ENCODE measurements at places on chromosomes 3 and 15.

GRCh38 chr3:25023876-25024275 is 404.2 kb upstream of the RARB start:
- DNase-seq: no peak

DNA sequence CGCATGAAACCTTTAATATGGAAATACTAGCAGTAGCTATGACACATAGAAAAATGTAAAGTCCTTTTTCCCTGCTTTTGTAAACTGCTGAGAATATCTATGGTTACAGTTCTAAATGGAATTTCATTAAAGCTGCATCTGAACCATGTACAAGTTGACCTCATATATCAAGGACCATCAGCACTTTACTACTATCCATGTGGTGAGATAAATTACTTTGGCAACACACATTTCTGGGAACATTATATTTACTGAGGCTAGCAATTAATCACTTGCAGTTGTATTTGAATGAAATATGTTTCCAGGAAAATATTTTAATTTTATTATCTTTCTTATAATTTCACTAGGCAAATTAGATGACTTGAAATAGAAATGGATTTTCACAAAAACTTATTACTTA is 545.5 kb downstream of the NAALADL2 start:
- no peak for DNase-seq

DNA sequence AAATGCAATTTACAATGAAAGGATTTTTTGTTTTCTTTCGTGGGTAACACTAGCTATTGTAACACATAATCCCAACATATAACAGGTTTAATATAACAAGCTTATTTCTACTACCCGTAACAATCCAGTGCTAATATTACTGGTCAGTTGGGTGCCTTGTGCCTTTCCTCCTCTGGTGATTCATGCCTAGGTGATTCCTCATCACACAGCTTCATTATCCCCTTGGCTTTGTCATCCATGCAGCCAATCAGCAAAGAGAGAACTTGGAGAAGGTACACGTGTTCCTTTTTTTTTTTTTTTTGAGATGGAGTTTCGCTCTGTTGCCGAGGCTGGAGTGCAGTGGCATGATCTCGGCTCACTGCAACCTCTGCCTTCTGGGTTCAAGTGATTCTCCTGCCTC is 30.7 kb downstream of the CHST14 start:
- DNase-seq: no peak

GRCh38 chr3:55160241-55160983 is 232.6 kb upstream of the LRTM1 start:
- no peak for DNase-seq

DNA sequence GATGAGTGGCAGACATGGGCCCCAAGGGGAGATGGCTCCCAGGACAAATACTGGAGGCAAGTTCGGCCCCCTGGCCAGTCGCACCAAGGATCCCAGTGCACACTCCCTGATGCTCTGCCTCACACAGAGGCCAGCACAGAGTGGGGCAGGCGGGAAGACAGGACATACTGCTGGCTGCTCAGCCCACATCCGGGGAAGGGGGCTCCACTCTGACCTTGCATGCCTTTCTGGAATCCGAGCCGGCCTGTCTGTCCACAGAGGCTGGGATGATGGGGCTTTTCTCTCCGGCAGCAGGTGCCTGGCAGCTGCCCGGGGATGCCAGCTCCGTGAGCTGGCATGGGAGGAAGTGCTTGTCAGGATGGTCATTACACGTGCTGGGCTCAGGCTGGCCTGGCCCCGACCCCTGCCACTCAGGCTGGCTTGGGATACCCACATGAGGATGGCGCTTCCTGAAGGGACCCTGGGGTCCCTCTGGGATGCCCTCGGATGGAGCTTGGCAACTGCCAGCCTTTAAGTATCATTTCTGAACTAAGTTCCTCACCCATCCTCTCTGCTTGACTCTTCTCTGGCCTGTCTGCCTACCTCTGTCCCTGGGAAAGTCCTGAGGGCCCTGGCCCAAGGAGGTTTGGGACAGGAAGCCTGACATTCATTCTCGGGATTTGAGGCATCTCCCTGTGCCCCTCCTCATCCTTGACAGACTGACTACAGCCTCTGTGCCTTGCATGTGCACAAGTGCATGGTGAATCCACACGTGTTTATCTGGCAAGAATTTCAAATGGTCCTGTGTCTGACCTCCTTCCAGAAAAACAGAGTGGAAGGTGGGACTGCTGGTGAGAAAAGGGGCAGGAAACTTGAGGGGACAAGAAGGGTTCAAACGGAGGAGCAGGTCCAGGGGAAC is 46.5 kb downstream of the EXOG start:
- DNase-seq: peak; percentile 81

- DNase-seq: no peak
Observed at GRCh38 chr3:105791131-105791530, 77.7 kb downstream of the CBLB start.

- DNase-seq: no peak
Observed at GRCh38 chr15:82935382-82935781, 17.1 kb downstream of the HOMER2 start.

DNA sequence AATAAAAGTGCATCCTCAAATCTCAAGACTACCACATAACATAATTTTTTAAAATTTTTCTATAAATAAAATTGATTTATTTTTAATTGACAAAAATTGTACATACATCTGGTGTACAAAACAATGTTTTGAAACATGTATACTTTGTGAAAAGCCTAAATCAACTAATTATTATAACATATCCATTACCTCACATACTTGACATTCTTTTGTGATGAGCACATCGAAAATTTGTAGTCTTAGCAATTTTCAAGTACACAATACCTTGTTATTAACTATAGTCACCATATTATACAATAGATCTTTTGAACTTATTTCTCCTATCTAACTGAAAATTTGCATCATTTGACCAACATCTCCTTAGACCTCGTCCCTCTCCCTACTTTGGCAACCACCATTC is 7.9 kb upstream of the WNT5A start:
- DNase-seq: no peak

- DNase-seq: no peak
Observed at GRCh38 chr3:185865247-185865646, 40.4 kb upstream of the IGF2BP2 start.

DNA sequence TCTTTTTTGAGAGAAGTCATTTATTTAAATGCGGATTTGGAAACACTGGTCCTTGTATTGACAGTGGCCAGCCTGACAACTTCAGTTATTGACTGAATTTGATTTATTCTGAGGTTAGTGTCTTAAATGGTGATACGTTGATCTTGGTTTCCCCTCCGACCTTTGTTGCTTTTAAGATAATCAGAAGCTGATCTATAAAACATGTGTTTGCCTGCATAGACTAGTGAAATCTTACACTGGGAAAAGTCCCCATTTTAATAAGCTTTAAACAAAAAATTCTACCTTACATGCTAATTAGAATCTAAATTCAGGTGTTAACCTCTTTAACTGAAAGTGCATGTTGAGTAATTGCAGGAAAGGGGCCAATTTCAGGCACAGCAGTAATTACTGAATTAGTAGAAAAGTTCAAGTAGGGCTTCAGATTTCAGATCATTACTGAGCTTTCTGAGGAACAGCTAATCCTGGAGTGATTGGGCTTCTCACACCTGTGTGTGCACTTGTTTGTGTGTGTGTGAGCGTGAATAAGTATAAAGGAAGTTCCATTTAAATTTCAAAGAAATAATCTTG is 221.4 kb downstream of the SOX2 start:
- no peak for DNase-seq

- DNase-seq: no peak
Observed at GRCh38 chr3:5466065-5466464, 278.6 kb downstream of the EDEM1 start.

DNA sequence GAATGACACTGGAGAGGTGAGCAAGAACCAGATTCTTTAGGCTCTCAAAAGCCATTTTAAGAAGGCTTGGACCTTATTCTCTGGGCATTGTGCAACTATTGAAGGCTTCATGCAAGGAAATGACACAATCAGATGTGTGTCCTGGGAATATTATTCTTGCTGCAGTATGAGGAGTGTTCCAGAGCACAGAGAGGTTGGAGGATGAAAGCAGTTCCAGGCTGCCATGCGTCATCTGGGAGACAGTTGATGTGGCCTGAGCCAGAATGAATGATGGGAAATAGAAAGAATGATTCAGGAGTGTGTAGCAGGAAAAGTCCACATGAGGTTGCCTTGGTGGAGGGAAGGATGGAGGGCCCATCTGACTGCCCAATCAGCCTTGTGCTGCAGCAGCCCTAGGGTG is 123.1 kb downstream of the CHCHD6 start:
- DNase-seq: no peak

GRCh38 chr3:176274161-176274560 is 923.1 kb downstream of the TBL1XR1 start:
- no peak for DNase-seq

- DNase-seq: no peak
Observed at GRCh38 chr3:133754973-133755828, 9.0 kb downstream of the TF start.

GRCh38 chr3:30751610-30752299 is 142.7 kb downstream of the GADL1 start:
- no peak for DNase-seq

- DNase-seq: no peak
Observed at GRCh38 chr3:51243924-51244323, 141.2 kb upstream of the MANF start.

- DNase-seq: no peak
Observed at GRCh38 chr15:78695046-78695671, 54.1 kb upstream of the CHRNB4 start.

DNA sequence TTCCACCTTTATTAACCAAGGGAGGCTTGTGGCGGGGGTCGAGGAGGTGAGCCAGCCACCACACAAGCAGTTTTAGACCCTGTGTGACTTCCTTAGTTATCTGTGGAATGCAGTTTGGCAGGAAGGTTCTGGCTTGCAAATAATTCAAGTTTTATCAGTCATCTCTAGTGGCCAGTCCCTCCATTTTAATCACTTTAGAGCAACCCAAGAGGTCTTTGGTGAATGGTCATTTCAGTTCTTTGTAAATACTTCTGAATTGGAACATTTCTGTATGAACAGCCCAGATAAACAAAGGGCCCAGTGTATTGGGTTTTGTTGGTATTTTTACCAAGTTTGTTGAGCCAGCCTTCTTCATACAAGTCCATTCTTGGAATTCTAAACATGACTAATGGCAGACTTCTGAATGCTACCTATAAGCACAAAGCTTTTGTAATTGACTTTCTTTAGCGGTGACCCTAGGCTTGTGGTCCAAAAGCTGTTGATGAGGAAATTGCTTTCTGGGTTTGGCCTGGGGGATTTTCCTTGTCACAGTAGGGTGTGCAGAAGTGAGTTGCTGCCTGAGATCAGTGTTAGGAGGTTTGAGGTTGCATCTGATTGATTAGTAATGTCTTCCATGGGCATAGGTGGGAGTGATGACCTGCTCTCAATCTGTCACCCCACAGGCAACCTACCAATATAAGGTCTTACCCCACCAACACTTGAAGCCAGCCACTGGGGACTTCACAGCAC is 193.3 kb upstream of the TOPAZ1 start:
- DNase-seq: no peak

DNA sequence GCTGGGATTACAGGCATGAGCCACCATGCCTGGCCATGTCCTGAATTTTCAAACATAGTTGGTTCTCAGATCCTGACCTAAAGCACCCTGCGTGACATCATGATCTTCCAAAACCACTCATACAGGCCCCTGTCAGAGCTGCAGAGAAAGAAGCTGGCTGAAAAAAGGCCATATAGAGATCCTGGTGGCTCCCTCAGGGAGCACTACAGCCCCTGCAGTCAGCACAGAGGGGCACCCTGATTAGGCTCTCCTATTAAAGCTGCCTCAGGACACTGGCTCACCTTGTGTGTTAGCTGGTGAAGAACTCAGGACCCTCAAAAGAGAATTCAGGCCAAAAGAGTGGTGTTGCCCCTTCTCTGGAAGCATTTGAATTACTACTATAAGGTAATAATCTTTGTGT is 249.7 kb upstream of the MCTP2 start:
- DNase-seq: no peak

DNA sequence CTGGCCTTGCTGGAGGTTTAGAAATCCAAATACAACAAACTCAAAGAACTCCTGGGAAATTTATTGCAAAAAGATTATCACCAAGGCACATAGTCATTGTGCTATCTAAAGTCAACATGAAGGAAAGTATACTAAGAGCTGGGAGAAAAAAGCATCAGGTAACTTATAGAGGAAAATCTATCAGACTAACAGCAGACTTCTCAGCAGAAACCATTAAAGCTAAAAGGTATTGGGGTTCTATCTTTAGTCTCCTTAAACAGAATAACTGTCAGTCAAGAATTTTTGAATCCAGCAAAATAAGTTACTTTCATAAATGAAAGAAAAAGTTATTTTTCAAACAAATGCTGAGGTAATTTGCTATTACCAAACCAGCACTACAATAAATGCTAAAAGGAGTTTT is 8.0 kb downstream of the OR5K3 start:
- DNase-seq: no peak

DNA sequence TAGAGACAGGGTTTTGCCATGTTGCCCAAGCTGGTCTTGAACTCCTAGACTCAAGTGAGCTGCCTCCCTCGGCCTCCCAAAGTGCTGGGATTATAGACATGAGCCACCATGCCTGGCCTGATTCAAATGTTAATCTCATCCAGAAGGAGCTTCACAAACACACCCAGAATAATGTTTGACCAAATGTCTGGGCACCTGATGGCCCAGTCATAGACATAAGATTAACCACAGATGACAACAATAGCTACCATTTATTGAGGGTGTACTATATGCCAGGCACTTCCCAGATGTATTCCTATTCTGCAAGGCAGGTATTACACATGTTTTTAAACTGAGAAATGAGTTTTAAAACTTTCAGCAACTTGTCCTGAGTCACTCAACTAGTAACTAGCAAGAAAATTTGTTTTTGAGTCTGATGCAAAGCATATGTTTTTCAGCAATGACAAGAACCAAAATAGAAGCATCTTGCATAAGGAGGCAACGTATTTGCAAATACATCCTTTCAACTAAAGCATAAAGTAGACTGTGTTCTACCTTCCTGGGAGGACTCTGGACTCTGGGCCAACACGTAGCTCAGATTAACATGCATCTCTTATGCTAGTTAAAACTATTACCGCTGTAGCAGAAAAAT is 8.1 kb upstream of the SPG21 start:
- no peak for DNase-seq

GRCh38 chr3:107663266-107663665 is 140.5 kb downstream of the BBX start:
- DNase-seq: no peak

DNA sequence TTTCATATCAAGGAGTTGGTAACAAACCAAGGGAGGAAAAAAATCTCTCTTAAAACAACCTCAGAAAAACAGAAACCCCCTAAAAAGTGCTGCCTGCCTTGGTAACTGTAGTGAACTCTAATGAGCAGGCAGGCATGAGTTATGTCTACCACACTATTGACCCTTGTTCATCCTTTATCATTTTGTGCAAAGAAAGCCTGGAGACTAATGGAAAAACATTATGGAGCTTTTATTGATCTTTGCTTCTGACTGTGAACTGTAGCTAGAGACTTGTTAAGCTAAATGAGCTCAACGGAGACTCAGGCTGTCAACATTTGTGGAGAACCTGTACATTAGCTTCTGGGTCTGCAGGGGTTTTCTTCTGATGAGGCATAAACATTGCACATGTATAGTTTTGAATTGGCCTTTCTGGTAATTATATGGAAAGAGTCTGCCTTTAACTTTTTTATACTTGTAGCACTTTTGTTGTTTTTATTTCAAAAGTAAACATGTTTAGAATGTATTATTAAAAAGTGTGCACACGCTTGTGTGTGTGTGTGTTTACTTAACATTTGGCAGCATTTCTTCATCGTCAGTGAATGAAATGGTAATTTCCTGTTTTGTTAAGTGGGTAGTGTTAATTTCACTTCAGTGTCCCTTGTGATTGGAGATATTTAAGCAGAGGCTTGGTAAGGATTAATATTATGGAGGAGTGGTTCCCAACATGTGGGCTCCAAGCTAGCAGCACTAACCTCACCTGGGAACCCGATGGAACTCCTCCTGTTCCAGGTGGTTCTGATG is 15.9 kb upstream of the SPTSSB start:
- DNase-seq: no peak

- no peak for DNase-seq
Observed at GRCh38 chr3:16168211-16168610, 6.3 kb upstream of the GALNT15 start.

All from mesenteric fat pad (tissue), 1 donor.